ENCODE measurements at places on chromosomes 16 and 17.

- DNase-seq = no peak
These were observed 2.6 kb upstream of the SRL start for GRCh38 chr16:4244254-4245076.

- DNase-seq = peak; percentile 82
These were observed 52.1 kb upstream of the MYOCD start for GRCh38 chr17:12613566-12613965.

GRCh38 chr16:7381671-7382070, 49.0 kb downstream of the RBFOX1 start:
- no peak for DNase-seq

GRCh38 chr17:62616993-62617893, 10.2 kb upstream of the MRC2 start:
- no peak for DNase-seq

DNA sequence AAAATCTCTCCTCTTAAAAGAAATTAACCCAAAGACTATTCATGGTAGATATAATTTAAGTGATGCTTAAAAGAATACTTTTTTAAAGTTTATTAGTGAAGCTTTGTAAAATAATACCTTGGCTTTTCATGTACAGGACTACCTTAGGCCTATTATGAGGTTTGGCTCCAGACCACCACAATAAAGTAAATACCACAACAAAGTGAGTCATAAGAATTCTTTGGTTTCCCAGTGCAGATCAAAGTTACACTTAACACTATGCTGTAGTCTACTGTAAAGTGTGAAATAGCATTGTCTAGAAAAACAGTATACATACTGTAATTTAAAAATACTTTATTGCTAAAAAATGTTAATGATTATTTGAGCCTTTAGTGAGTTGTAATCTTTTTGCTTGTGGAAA, 31.7 kb downstream of the CLTC start:
- DNase-seq = peak; percentile 80

- no peak for DNase-seq
These were observed 8.0 kb upstream of the WDR45B start for GRCh38 chr17:82656266-82656665.

DNA sequence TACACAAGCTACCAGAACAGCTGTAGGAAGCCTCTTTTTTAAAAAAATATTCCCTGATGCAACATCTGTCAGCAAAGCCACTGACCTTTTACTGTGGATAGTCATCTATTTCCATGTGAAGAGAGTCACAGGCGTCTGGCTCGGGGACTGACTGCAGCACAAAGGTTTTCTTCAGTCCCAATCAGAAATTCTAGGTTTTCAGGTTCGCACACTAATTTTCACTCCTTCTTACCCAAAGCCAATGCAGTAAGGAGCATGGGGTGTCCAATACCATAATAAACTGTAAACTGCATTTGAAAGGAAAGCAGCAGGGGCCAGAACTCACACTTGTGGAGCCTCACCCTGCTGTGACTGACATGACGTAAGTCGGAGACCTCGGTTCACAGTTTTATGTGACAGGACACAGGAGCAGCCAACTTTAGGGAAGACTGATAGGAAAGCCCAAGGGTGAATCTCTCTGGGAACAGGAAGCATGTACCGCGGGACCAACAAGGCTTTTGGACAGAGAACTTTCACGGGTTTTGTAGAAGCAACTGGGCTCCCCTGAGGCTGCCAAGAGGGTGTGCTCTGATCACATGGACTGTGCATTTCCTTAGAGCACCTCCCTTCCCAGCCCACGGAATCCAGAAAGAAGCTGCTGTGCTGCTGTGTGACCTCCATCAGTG, 9.1 kb upstream of the TMEM100 start:
- DNase-seq = peak; percentile 17

DNA sequence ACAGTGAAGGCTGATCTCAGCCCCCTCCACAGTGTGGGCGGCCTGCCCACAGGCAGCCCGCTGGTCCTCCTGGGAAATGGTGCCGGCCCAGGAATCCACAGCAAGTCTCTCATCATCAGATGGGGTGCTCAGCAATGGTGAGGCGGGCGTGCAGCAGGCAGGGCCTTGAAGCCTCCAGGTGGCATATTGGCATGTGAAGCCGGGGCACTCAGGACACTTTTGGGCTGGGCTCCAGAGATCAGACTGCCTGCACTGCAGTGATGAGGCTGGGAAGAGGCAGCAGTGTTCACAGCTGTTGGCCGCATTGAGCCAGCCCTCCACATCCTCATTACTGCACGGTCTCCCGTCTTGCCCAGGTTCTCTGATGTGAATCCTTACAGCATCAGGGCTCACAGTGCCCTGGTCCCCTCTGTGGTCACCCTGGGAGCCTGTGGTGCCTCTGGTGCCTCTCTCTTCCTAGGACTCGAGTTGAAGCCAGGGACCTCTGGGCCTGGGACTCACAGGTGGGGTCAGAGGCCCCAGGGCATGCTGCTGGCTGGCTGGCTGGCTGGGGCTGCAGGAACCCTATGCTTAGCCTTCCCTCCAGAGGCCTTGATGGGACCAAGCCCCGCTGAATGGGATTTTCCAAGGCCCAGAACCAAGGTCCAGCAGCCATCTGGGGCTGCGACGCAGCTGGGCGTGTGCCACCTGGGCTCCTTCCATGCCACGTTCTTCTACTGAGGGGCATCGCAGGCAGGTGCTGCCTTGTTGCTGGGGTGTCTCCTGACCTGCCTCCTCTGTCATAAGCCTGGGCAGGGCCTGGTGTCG, 48.6 kb downstream of the TNFRSF13B start:
- DNase-seq = no peak

- DNase-seq = peak; percentile 67
These were observed 61.0 kb downstream of the TNRC6C start for GRCh38 chr17:78019367-78019975.

DNA sequence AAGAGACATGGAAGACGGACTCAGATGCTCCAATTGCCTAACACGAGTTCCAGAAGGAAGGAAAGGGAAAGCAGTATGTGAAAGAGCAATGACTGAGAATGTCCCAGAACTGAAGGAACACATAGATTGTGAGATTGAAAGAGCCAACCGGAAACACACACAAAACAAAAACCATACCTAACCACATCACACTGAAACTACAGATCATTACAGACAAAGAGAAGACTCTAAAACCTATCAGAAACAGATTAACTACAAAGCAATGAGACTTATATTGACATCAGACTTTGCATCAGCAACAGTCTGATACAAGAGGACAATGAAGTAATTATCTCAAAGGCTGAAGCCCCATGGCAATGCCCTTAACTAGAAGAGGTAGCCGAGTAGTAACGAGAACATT, 45.6 kb upstream of the CLEC18B start:
- DNase-seq = no peak

GRCh38 chr16:2003231-2003826, 6.3 kb downstream of the ZNF598 start:
- no peak for DNase-seq

DNA sequence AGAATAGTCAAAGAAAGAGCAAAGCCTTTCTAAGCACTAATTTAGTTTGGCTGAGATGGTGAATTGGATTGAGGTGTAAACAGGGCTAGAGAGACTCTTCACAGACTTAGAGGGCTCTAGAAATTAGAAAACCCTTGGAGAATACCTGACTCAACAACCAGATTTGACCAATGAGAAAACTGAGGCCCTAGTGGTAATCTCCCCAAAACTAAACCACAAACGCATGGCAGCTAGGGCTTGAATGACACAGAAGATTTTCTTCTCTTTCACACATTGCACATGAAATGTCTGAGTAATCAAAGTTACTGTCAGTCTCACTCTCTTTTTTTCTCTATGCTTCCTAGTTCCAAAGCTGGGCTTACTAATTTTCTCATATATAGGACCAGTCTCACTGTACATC, 314.5 kb upstream of the KCNJ16 start:
- DNase-seq = peak; percentile 41
